Activated T-cell treated with anti-CD3 and anti-CD28 coated beads for 1 hour (primary cell): ENCODE measurements at places on chromosomes 5 and 9.
A peak's percentile ranks its signal among the peaks of the same experiment; 100 is the strongest.

DNA sequence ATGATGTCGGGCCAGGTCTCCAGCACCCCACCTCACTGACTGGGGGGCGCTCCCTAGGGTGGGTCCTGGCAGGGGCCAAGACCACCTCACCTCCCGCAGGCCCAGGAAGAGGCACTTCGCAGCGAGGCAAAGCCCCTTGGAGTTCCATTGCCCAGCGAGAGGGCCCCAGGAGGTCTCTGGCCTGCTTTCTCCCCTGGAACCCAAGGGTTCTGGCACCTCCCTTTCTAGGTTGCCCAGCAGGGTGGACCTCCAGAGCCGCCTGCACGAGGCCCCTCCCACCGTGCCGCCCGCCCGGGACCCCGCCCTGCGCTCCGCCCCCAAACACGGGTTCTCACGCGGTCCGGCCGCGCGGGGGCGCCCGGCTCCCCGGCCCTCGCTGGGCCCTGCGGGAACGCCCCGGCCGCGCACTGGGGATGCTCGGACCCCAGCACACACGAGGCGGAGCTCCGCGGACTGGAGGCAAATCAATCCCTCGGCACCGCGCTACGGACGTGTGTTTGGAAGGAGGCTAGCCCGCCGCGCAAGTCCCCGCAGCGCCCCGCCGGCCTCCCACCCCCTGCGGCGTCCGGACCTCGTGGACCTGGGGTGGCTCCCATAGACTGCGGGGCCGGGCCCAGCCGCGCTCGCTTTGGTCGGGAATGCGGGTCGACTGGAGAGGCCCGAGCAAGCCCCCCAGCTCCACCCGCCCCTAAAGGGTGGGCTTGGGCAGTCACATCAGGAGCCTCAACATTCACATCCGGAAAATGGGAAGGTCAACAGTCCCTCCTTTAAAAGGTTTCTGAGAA is 99.5 kb upstream of the LMX1B start:
- peak; percentile 47 for DNase-seq

GRCh38 chr5:73513996-73514395 is 15.8 kb downstream of the BTF3 start:
- DNase-seq: no peak

DNA sequence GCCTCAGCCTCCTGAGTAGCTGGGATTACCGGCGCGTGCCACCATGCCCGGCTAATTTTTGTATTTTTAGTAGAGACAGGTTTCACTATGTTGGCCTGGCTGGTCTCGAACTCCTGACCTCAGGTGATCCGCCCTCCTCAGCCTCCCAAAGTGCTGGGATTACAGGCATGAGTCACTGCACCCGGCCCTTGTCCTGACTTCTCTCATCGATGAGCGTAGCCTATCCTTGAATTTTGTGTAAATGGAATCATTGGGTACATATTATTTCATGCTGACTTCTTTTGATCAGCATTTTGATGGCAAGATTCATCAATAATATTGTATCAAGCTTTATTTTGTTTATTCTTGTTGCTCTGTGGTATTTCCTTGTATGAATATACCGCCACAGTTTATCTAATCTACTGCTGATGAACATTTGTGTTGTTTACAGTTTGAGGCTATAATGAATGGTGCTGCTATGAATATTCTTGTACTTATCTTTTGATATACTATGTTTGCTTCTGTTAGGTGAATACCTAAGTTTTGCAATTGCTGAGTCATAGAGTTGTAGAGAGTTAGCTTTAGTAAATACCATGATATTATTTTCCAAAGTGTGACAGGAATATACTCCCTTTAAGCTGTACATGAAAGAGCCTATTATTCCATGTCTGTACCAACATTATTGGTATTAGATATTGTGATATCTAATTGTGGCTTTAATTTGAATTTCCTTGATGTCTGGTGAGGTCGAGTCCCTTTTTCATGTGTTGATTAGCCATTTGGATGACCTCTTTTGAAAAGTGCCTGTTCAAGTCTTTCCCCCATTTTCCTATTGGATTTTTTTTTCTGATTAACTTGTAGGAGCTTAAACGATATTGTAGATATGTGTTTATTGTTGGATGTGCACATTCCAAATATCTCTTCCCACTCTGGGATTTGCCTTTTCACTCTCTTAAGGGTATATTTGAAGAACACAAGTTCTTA is 107.5 kb downstream of the RGS3 start:
- DNase-seq: no peak

GRCh38 chr5:174189654-174190541 is 144.4 kb downstream of the NSG2 start:
- no peak for DNase-seq

DNA sequence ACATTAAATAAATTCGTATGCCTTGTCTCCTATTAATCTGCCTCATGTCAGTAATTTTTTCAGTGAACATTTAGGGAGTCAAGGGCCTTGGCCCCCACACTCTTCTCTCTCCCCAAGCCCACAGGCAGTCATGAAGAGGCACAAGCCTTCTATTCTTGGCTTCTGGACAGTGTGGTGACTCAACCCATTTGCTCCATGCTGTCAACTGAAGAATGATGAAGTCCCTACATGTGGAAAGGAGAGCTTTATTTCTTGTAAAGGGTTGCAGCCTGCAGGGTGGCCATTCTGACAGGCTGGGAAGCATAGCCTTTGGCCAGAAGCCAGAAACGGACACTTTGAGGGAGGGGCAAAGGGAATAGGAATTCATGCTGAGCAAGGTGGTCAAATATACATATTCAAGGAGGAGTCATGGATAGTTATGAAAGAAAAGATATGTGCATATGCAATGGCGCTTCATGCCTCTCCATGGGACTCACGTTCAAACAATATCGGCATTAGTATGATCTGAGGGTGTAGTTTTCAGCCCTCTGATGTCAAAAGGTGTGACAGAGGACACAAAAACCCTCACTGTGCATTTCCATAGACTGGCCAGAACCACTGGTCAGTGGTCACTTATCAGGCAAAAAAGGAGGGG is 31.3 kb downstream of the ANKRA2 start:
- no peak for DNase-seq

GRCh38 chr5:121313886-121314285 is 537.8 kb upstream of the FTMT start:
- DNase-seq: no peak

- no peak for DNase-seq
Measured at GRCh38 chr9:98614941-98615340, 93.8 kb downstream of the GABBR2 start.

DNA sequence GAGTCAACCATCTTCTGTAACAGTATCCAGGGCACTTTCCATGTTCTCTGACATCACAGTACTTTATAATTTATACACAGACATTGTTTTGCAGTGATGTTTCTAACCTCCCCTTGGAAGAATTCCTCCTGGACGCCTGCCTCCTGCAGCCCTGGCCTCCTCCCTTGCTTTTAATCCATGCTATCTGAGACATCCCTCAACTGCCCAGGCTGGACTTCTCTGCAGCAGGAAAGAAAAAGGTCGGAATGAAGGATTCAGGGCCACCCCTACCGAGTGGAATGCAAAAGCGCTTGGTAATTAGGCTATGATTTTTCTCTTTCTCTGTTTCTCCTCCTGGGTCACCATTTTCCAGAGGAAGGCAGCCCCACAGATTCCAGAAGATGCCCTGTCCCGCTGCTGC is 47.0 kb upstream of the SHC3 start:
- DNase-seq: no peak

GRCh38 chr5:170524576-170524975 is 20.8 kb downstream of the KCNIP1 start:
- no peak for DNase-seq

GRCh38 chr9:70594386-70594944 is 180.0 kb upstream of the KLF9 start:
- DNase-seq: no peak

GRCh38 chr5:24397601-24398000 is 247.2 kb downstream of the CDH10 start:
- DNase-seq: no peak

DNA sequence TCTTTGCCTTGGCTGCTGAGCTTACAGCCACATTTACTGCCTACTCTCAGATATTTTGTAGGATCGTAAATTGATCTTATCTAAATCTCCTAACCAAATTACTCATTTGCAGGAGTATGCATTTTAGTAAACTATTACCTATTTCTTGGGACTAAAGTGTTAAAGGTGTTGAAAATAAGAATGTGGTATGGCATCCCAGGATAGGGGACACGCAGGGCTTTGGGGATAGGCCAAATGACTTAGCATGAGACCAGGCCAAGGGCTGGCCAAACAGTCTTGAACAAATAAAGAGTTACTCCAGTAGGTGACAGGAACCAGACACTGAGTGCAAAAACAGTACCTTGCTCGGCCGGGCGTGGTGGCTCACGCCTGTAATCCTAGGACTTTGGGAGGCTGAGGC is 25.1 kb downstream of the TBC1D2 start:
- no peak for DNase-seq
